ENCODE measurements at places on chromosomes 4 and X.

DNA sequence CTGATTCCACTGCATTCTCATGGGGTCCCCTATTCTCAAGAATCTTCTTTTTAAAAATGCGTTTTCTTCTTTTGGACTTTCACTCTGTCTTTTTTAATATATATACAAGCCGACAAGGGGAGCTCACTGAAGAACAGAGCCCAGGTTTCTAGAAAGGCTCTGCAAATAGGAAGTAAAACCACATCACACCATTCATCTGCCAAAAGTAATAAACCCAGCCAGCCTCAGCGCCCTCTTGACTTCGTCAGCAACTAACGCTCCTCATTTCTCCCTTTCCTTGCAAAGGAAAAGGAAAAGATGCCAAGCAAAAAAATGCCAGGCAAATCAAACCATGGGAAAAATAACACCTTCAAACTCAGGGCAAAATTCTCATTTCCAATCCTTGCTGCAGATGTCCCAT lies 136.4 kb downstream of the HHIP start:
- no peak for DNase-seq

DNA sequence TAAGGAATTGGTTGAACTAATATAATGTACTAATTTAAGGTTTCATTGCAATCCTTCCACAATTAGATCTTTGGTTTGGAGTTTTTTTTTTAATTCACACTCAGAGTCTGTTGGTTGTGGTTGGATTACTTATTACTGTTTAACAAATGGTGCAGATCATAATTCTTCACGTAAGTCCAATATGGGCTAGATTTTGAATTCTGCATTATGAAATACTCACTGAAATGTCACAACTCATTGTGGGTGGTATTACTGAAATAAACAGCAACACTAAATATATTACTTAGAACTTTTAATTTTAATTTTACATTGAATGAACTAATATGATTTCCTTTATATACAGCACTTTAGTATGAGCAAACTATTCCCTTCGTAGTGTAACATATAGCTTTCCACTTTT lies 94.2 kb upstream of the MYOZ2 start:
- DNase-seq, result no peak

GRCh38 chrX:32483534-32484136 lies 727.7 kb downstream of the DMD start:
- no peak for DNase-seq

GRCh38 chr4:109183931-109184490 lies 118.4 kb downstream of the COL25A1 start:
- DNase-seq, result no peak

DNA sequence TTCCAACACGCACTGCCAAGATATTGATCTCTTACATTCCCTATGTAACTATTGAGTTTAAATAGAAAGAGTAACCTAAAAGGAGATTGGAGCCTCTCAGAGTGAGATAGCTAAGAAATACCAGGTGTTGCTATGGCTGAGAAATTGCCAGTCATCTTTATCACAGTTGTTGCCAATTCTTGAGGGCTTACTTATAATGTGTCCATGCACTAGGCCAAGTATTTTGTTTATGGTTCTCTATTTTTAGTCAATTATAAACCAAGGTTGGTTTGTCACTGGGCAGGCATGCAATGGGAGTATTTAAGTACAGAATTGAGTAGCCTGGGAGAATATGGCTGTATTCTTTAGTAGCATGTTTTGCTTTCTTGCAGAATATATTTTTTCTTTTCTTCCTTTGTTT lies 201.6 kb downstream of the TEX13A start:
- peak; percentile 5 for DNase-seq

DNA sequence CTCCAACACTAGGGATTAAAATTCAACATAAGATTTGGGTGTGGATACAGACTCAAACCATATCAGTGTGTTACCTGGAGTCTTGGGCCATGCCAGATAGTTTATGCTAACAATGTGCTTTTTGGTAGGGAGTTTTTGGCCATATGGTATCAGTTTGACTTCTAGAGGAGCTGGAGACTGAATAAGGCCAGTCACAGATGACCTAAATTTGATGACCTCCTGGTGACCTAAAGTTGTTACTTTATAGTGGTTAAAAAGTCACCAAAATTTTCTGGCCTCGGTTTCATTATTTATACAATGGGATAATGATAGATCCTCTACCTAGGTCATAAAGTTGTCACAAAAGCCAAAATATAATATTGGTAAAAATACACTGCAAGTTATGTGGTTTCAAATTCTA lies 877.1 kb downstream of the RAPGEF2 start:
- no peak for DNase-seq

DNA sequence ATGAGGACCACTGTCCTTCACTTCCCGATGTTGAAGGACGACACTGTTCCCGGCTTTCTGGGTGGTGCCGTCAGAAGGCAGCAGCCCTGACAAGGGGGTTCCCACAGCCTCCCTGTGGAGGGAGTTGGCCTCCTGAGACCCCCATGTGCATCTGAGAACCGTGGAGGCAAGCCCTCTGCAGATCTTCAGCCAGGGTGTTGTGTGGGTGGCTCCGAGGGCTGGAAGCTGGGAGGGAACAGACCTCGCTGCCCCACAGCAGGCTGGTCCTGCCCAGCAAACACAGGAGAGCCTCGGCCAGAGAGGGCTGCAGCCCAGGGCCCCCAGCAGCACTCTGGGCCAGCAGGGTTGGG lies 16.2 kb downstream of the DGKQ start:
- no peak for DNase-seq

- DNase-seq, result no peak
Measured at GRCh38 chr4:135368831-135369230, 1167.2 kb upstream of the PABPC4L start.

DNA sequence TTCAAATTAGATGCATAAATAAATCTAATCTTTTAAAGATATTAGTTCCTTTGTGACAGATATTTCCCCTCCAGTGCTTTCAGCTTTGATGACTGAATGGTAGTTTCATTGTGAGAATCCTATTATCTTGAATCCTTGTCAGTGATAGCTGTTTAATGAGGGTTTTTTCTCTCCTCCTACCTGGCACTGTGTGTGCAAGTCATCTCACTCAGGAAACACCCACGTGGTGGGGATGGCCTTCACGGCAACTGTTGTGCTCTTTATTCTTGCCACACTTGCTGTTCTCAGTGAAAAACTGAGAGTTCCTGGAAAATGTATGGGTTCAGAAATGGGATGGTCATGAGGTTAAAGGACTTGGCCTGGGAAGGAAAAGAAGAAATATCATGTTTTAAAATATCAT lies 129.9 kb downstream of the SPRY1 start:
- DNase-seq, result no peak

GRCh38 chrX:51487960-51488267 lies 8.5 kb downstream of the NUDT11 start:
- no peak for DNase-seq

- no peak for DNase-seq
Measured at GRCh38 chrX:112218388-112218787, 135.8 kb upstream of the TRPC5 start.

DNA sequence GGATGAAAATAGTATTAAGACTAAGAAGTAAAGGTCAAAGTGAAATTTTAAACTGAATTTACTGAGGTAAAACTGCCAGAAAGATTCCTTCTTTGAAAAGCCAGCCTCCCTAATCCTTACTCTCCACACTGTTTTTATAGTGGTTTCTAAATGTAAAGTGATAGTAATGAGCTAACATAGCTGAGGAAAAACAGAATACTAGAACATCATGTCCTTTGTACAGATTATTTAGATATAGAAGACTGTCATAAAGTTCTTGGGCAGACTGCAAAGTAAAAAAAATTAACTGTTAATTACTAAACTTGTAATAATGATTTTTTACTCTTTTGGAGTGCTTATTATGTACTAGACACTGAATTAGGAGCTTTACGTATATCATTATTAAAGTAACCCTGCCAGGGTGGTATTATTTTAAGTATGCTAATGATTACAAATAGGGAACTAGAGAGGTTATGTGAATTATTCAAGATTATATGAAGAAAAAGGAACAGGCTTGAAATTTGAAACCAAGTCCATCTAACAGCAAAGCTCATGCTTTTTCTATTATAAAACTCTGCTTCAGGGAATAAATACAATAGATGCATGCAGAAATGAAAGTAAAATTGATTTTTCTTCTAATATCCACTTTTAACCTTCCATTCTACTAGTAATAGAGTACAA lies 150.5 kb downstream of the TBCK start:
- DNase-seq, result no peak

DNA sequence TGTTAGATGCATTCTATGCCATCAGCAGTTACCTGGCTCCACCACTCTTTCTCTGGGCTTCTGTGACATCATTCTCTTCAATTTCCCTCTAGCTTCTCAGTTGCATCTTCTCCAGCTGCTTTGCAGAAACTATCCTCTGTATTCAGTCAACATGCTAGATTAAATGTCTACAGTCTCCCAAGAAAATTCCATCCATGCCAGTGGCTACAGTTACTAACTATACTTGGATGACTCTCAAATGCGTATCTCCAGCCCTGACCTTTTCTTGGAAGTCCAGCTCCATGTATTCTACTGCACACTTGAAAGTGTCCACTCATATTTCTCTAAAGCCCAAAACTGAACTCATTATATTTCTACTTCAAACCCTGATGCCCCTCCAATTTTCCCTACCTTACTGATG lies 232.3 kb upstream of the TENM3 start:
- DNase-seq, result peak; percentile 8

DNA sequence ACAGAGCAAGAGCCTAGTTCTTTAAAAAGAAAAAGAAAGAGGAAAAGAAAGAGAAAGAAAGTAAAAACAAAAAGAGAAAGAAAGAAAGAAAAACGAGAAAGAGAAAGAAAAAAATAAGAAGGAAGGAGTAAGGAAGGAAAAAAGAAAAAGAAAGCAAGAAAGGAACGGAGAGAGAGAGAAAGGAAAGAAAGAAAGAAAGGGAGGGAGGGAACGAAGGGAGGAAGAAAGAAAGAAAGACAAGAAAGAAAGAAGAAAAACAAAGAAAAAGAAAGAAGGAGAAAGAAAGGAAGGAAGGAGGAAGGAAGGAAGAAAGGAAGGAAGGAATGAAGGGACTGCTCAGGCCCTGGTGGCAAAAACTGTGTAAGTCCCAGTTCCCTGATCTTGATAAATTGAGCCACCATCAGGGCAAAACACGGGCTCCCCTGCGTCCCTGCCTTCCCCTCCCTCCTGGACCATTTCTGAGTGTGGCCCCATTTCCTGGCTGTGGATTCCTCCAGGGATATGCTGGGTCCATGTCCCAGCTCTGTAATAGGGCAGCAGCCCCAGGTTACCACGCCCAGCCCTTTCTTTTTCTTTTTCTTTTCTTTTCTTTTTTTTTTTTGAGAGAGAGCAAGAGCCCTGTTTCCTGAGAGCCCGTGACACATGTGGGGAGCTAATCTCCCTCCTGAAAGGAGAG lies 44.8 kb downstream of the SHOX start:
- no peak for DNase-seq

GRCh38 chr4:10677796-10678497 lies 6.6 kb downstream of the CLNK start:
- no peak for DNase-seq

DNA sequence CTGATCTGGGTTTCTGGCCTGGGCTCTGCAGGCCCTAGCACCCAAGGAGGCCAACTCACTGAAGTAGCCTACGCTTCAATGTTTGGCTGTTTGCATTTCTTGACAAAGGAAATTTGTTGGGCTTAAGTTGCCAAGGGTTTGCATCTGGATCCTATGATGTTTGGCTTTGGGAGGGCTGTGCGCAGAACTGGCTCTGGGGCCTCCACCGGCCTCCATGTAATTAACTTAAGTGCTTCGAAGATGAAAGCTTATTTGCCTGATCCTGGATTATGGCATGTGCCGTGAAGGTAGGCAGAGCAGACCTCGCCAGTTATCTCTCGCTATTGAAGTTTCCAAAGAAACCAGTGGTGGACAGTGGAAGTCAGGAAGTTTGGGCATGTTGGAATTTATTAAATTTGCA lies 124.3 kb upstream of the STX18 start:
- no peak for DNase-seq

GRCh38 chr4:181147416-181147951 lies 1095.7 kb upstream of the TENM3 start:
- no peak for DNase-seq

DNA sequence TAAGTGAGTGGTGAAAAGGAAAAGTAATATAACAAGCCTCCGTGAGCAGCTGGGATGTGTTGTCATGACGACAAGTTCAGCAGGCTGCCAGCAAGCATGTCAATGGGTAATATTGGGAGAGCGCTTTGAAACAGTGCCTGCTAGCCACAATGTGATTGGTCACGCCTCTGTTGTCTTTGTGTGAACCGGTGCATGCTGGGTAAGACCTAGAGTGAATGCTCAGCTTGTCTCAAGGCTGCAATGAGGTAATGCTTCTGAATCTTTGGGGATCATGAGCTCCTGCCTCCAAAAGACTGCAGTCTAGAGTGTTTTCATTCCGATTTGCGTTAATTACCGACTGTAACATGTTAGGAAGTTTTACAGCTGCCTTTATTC lies 54.9 kb downstream of the STOX2 start:
- DNase-seq, result peak; percentile 11

GRCh38 chr4:28548136-28548535 lies 1687.5 kb downstream of the STIM2 start:
- no peak for DNase-seq

GRCh38 chrX:148813422-148813821 lies 313.0 kb downstream of the AFF2 start:
- no peak for DNase-seq

DNA sequence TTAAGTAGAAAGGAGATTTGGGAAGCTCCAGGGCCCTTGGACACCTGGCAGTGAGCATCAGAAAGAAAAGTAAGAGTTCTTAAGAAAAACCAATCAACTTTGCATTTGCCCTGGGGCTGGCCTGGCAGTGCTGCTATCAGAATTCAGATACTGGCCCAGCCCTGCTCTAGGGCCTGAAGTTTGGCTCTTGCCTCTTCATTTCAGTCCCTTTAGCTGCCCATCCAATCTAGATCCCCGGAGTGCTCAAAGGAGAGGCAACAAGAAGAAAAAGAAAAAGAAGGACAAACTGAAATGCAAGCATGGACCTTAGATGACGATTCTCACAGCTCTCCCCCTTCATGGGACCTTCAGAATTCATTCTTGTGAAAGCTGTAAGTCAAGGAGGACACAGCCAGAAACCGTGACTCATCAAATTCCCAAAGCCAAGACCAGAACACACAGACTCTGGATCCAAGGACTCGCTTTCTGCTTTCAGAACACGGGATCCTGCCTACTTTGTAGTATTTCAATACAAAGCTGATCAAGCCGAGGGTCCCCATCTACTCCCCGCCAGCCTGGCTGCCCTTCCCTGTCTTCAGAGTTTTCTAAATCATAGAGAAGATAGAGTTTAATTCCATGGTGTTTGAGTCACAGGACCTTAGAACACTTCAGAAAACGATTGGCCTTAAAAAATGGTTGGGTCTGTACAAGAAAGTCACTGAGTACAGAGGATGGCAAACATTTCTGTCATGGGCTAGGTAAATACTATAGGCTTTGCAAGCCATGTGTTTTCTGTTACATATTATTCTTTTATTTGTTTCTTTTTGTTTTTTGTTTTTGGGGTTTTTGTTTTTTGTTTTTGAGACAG lies 103.7 kb downstream of the RBM47 start:
- DNase-seq, result peak; percentile 81

DNA sequence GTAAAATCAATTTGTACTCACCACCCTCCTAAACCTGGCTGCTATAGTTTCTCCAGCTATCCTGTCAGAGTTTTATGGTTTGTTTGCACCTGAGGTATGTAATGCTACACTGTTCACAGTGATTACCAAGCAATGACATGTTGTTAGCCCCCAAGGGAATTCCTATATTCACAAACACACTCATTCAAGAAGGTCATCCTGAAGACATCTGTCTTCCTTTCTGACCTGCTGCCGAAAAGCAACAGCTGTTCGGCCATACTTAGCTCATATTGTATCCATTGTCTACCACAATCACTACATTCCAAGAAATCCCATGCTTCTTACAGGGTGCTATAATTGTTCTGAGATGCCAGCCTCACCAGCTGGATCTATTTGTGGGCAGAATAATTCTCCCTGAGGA lies 160.1 kb upstream of the GYPA start:
- DNase-seq, result no peak

- no peak for DNase-seq
Measured at GRCh38 chrX:39301036-39301435, 499.8 kb downstream of the MID1IP1 start.
